Cortex of kidney (tissue), 1 donor: ENCODE measurements at places on chromosomes 13 and 19.

- DNase-seq = no peak
Observed at GRCh38 chr19:56119582-56119978, 1.5 kb downstream of the ZNF787 start.

DNA sequence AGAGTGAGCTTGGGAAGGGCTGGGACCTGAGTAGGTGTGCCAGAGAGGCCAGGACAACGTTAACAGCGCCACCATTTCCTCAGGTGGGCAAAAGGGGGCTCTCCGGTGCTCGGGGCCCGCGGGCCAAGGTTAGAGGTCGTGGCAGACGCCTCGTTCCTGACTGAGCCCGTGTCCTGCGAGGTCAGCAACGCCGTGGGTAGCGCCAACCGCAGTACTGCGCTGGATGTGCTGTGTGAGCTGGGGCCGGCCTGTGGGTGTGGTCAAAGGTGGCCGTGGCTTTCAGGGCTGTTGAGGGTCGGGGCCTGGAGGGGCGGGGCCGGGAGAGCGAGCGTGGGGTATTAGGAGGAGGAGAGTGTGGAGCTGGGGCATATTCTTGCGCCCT lies 3.7 kb downstream of the KIRREL2 start:
- DNase-seq = no peak

DNA sequence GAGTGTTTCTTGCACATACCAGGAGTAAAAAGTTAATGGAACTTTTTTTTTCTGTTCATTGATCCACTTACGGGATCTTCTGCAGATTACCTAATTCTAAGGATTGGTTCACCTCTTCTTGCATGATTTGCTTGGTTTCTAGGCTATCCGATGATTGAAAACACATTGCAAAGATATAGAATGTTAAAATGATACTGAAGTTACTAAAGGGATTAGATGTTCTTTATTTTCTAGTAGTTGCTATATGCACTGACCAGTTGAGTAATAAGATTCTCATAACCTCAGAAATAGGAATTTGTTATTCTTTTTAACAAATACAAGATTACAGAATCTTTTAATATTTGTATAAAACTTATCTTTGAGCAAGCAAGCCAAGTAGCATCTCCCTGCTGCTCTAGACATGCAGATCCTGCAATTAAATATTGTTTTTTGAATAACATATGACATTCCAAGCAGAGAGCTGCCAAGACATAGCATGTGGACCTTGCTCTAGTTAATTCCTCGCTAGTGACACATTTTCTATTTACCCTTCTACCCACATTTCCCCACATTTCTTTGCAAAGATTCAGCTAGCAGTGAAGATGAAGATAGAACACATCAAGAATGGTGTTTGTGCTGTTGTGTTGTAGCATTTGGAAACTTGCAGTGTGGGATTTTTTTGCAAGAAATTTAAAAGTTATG lies 51.7 kb upstream of the RNF113B start:
- DNase-seq = no peak

DNA sequence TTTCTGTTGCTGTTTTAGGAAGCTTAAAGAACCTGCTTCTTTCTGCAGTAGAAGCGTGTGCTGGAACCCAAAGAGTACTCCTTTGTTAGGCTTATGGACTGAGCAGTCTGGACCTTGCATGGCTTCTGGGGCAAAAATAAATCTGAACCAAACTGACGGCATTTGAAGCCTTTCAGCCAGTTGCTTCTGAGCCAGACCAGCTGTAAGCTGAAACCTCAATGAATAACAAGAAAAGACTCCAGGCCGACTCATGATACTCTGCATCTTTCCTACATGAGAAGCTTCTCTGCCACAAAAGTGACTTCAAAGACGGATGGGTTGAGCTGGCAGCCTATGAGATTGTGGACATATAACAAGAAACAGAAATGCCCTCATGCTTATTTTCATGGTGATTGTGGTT lies 103.1 kb downstream of the TNFRSF19 start:
- no peak for DNase-seq

GRCh38 chr13:62320129-62321108 lies 904.8 kb upstream of the PCDH20 start:
- no peak for DNase-seq

GRCh38 chr19:48874303-48875135 lies 2.3 kb downstream of the PPP1R15A start:
- DNase-seq = no peak

- no peak for DNase-seq
Observed at GRCh38 chr13:48446464-48446863, 33.6 kb upstream of the LPAR6 start.

DNA sequence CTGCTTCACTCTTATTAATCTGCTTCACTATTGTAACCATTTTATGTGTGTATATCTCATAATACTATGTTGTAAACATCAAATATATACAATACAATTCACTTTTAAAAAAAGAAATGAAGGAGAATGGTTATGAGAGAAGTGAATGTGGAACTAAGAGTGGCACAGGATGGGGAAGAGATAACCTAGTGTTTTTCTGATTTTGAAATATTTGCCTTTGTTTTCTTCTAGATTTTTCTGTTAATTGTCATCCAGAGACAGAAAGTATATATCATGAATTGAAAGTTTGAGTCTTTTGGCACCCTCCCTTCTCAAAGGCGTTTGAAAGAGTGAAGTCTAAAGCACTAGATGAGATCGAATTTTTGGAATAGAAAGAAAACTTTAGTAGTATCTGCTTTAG lies 2.8 kb downstream of the DNAJC3 start:
- DNase-seq = no peak

- no peak for DNase-seq
Observed at GRCh38 chr13:92143766-92144165, 745.3 kb downstream of the GPC5 start.

DNA sequence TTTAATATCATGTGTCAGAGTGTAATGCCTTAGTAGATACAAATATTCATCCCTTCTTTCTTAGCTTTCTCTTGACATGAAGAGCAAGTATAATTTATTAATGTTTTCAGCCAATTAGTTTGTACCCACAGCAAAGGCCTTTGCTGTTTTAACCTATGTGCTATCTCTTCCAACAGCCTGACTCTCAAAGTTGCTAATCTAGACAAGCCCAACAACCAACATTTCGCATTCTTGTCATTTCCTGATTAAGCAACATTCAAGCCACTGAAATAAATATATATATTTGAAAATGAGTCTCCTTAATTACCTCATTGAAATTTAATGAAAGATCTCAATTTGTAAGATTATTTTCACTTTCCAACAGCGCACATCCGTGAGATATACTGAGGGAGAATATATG lies 18.5 kb downstream of the EPSTI1 start:
- no peak for DNase-seq

GRCh38 chr13:44470638-44471562 lies 97.3 kb downstream of the SERP2 start:
- DNase-seq = no peak

DNA sequence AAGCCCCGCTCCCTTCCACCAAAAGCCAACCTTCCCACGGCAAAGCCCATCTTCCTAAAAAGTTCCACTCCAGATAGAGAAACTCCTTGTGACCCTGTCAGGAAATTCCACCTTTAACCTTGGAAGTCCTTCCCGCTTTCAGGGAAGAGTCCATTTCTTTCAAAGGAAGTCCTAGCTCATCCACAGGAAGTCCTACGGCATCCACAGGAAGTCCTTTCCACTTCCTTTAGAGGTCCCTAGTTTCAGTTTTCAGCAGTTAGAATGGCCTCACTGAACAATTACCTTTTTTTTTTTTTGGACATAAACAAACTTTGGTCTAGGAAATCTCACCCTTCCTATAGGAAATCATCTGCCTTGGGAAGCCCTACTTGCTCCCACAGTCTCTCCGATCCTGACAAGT lies 31.7 kb downstream of the TRPM4 start:
- no peak for DNase-seq

GRCh38 chr13:33626407-33626806 lies 191.5 kb upstream of the RFC3 start:
- no peak for DNase-seq

- no peak for DNase-seq
Observed at GRCh38 chr13:63864171-63864902, 2448.7 kb upstream of the PCDH20 start.

DNA sequence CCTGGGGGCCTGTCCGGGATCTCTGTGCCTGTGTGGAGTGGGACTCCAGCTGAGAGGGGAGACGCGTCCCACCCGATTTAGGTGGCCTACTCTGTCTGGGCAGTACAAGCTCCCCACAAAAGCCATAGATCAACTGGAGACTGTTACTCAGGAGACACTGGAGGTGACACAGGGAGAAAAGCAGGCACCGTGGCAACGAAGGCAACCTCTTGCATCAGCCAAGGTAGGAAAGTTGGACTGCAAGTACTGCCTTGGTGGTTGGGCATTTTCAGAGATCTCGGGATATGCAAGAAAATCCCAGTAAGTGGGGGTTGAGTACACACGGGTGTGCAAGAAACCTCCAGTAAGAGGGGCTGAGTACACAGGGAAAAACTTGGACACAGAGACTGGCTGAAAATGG lies 1060.0 kb upstream of the MIR17HG start:
- no peak for DNase-seq

GRCh38 chr19:14418856-14419105 lies 360 bp downstream of the DDX39A start:
- no peak for DNase-seq
